ENCODE measurements at places on chromosomes 1 and 21.

DNA sequence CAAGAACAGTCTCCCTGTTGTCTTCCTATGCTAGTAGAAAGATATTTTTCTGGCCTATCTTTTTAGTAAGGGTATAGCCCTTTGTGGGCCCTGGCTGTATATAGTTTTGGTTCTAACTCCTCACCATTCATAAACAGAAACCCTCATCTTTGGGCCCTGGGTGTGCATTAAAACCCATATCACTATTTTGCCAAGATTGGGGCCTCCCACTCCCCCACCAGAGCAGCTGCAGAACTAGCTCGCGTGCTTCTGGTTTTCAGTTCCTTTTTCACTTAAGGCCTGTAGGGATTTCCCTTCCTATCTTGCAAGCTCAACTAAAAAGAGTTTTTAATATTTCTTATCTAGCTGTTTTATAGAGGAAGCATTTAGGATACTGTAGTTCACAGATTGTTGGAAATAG is 106.4 kb downstream of the RGL1 start:
- no peak for DNase-seq

DNA sequence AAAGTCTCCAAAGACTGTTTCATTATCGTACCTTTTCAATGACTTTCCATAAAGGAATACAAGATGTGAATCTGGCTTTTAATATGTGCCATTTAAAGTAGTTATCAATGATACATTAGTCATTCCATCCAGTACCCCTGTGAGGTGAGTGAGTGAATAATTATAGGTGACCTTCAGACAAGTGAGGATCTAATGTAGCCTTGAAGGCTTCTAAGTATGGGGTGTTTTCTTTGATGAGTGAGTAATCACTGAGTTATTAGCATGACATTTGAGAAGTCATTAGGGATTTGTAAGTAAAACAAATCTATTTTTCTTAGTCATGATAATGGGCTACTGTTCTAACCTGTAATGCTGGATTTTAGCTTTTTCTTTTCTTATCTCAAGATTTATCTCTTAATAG is 831.4 kb downstream of the ADGRL2 start:
- DNase-seq: no peak

DNA sequence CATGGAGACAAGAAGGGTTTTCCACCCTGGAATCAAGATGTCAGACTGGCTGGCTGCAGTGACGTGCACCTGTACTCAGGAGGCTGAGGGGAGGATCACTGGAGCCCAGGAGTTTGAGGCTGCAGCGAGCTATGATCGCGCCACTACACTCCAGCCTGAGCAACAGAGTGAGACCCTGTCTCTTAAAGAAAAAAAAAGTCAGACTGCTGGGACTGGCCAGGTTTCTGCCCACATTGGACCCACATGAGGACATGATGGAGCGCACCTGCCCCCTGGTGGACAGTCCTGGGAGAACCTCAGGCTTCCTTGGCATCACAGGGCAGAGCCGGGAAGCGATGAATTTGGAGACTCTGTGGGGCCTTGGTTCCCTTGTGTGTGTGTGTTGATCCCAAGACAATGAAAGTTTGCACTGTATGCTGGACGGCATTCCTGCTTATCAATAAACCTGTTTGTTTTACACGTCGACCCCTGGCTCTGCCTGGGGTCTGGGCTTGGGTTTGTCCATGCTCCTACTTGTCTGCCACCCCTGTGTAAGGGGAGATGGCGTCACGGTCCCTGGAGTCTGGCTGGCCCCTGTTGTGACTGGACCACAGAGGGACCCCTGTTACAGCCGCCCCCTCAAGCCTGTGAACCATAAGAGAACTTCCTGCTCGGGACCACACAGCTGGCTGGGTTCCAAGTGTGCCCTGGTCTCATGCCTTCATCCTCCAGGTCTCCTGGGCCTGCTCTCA is 20.9 kb upstream of the VPS13D start:
- DNase-seq: peak; percentile 75

- no peak for DNase-seq
Observed at GRCh38 chr1:200452850-200453552, 43.2 kb upstream of the ZNF281 start.

DNA sequence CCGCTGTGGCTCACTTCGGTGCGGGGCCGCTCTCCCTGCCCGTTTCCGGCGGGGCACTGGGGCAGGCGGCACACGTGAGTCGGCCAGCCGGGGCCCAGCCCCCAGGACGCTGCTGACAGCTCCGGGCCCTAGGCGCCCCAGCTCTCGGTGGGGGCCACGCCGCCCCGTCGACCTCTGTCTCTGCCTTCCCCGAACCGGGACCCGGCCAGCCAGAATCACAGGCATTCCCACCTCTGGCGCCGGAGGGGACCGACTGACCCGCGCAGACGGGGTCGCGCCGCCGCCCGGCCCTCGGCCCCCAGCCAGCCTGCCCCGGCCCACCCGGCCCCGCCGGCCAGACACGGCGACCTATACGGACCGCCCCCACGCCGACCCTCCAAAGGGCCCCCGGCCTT is 755 bp downstream of the SCMH1 start:
- DNase-seq: peak; percentile 12

DNA sequence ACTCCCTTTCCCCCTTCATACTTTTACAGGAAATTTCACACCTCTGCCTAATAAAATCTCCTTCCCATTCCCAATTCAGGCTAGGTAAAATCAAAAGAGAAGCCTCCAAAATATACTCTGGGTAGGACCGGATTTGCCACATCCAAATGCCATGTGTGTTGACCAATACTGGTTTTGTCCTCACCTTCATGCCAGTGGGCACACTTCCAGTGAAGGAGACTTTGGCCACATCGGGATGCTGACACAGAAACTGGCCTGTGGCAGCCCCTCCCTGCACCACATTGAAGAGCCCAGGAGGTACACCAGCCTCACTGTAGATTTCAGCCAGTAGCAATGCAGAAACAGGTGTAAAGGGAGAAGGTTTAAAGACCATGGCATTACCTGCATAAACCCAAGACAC is 18.1 kb downstream of the ALDH9A1 start:
- DNase-seq: no peak

DNA sequence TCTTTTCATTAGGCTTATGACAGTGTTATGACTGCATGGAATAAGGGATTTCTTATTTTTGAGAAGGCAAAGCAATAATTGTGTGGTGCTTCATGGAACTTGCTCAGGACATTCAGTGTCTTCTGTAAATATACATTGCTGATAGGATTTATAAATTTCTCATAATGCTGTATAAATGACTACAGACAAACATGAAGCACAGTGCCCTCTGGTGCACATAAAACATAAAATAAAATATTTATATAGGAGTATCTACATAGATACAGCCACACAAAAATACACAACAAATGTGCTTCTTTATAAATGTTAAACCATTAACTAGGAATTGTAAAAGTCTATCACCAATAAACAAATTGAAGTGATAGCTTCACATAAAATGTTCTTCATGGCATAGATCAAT is 24.1 kb downstream of the BRINP3 start:
- no peak for DNase-seq

DNA sequence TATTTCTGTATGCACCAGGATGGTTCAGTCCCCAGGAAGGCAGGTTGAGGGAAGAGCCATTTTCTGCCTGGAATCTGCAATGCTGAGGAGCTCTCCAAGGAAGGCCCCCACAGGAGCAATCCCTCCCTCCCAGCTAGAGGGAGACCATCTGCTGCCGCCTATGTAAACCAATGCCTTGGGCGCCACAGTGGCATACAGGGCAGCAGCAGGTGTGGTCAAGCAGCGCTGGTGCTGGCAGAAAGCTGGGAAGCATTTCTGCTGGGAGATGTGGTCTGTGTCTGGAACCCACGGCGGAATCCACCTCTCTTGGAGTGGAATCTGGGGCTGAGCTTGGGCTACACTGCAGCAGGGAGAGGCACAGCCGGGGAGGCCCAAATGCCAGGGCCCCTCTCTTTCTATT is 283.3 kb downstream of the RRAGC start:
- no peak for DNase-seq

- DNase-seq: no peak
Observed at GRCh38 chr1:199176713-199177112, 537.9 kb downstream of the PTPRC start.

GRCh38 chr1:149965440-149965839 is 28.8 kb upstream of the MTMR11 start:
- DNase-seq: peak; percentile 14

DNA sequence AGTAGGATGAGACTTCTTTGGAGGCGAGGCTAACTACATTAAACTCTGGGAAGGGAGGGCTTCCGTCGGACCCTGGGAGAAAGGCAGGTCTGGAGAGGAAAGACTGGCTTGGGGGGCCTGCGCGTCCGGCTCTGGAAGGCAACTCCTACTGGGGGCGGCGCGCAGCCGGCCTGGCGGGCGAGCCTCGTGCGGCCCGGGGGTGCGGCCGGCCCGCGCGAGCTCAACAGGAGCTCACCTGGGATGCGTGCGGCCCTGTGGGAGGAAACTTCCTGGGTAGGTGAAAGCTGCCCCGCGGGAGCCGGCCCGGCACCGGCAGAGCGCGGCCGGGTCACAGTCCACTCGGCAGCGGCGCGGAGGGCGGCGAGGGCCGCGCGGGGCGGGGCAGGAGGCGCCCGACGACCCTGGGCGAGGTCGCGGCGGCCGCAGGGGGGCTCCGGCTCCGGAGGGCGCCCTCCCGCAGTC is 449 bp downstream of the EPS15 start:
- peak; percentile 46 for DNase-seq

DNA sequence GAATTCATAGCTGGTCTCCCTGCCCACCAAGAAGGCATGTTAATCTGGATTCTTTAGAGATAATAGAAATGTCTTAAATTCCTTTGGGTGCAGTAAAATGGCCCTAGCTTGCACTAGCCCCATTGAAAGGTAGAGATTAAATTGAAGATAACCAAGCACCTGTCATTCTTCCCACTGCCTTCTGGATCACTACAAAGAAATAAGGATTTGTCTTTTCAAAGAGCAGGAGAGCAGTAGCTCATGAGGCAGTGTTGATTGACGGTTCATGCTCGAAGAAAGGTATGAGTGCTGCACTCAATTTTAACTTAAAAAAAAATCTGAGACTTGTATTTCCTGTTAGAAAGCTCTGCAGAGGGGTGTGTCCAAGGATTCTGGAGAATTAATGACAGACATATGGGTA is 74.9 kb upstream of the F3 start:
- no peak for DNase-seq

GRCh38 chr21:25036775-25037174 is 570.5 kb downstream of the MRPL39 start:
- no peak for DNase-seq

DNA sequence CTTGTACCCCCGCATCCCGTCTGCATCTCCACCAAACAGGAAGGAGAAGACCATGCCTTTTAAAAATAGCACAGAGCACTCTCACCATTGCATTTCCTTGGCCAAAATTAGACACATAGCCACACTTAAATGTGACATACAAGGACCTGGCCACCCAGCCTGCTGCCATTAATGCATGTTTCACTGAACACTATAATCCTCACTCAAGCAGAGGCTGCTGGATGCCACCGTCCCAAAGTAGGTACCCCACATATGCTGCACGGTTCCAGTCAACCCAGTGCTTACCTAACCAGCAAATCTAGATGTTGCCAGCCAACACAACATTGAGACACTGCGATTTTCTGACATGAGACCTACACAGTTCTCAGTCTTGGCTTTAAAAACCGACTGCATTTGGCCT is 107.7 kb downstream of the ADSS2 start:
- DNase-seq: no peak

DNA sequence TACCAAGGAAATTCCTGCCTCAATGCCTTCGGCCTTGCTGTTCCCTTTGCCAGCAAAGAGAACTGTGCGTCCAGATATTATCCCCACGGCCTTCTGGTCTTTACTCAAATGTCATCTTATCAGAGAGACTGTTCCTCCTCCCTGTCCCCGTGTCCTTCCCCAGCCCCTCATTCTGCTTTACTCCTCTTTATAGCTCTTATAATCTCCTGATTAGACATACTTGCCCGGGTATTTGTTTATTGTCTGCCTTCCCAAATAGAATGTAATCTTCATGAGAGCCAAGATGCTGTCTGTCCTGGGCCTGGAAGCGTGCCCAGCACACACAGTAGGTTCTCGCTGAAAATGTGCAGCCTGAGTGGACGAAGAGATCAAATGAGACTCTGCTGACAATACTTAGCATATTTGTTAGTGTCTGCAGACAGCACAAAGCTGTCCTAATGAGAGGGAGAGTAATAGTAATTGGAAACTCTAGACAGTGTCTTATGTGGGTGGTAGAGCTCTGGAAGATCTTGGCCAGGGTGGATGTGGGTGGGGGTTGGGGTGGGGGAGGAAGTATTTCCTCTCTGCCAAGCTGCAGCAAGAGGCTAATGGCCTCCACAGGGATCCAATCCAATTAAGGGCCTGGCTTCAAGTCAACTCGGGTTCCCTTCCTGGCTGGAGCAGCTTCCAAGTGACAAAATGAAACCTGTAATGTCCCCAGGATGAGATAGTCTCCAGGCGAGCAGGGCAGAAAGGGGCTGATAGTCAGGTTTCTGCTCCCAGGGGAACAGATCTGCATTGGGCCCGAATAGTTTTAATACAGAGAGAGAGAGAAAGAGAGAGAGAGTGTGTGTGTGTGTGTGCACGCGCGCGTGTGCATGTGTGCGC is 9.5 kb upstream of the CLIC4 start:
- no peak for DNase-seq

- no peak for DNase-seq
Observed at GRCh38 chr1:27394282-27394658, 1.8 kb downstream of the GPR3 start.

DNA sequence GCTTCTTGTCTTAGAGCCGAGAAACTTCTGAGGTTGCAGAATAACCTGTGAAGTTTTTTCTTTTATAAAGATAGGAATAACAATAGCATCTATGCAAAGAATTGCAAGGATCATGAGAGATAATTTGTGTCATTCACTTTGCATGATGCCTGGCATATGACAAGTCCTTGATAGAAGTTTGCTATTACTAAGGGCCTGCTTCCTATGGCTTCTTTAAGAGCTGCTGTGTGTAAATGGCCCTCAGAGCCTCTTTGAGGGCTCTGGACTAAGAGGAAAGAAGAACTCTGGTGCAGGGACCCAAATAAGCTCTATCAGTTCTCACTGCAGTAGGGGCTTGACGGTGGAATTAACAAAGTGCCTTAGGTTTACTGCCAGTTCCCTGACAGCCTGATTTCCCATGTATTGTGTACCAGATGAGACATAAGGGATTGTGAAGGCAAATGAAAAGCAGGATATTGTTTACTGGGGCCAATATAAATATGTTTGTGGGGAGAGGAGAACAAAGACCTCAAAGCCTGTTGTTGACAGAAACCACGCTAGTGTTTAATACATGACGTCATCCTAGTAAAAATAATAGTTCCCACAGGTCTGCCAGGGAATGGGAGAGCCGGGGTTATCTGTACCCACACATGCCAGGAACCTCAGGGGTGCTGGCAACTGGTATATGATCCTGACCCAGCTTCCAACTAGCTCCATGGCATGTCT is 131.2 kb upstream of the UBE2U start:
- DNase-seq: no peak

GRCh38 chr1:212688341-212689047 is 11.1 kb downstream of the BATF3 start:
- no peak for DNase-seq

- DNase-seq: no peak
Observed at GRCh38 chr1:46687921-46688509, 16.4 kb downstream of the TEX38 start.

- no peak for DNase-seq
Observed at GRCh38 chr1:241701483-241702295, 49.6 kb downstream of the WDR64 start.

GRCh38 chr1:211174375-211174774 is 40.4 kb upstream of the KCNH1 start:
- DNase-seq: no peak

All from central memory CD4-positive, alpha-beta T cell (primary cell).